Osteocyte (in vitro differentiated cells): ENCODE measurements at places on chromosomes 16 and 17. TPM values are rescaled to one million over a fixed set of nuclear protein-coding genes. Genes with fewer than 3 reads are reported as not detected.
A peak's percentile ranks its signal among the peaks of the same experiment; 100 is the strongest.

GRCh38 chr16:67356396-67356795 lies 29.8 kb downstream of the LRRC36 start:
- no peak for DNase-seq

DNA sequence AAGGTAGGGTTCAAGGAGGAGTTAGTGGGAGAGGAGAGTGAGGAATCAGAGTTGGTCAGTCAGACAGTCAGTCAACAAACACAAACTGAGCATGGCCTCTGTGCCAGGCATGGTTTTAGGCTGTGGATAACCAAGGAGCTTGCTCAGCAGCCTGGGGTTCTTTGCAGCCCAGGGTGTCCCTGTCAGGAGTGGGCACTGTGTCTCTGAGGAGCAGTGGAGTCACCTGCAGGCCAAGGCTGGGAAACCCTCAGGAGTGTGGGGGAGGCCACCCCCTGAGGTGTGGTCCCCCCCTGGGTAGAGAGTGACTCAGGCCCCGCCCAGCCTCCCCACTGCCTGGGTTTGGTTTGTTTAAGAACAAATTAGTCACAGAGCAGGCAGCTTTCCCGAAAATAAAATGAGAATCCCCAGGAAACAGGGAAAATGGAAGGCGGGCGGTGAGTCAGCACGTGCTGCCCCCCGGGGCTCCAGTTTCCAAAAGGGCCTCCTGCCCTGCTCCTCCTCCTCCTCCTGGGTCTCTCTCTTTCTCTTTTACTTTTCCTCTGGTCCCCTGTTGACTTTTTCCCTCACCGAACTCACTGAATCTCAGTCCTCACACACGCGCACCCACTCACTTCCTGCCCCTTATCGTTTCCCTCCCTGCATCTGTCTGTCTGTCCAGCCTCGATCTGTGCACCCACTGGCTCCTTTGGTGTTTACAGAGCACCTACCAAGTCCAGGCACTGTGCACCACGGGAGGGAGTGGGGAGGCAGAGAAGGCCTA lies 44.3 kb downstream of the SOCS3 start:
- DNase-seq: peak; percentile 88

- DNase-seq: no peak
Measured at GRCh38 chr16:72404299-72404698, 232.3 kb upstream of the PMFBP1 start.

GRCh38 chr17:36602924-36603384 lies 1.6 kb downstream of the MRM1 start:
- no peak for DNase-seq

- DNase-seq: no peak
Measured at GRCh38 chr17:81716674-81716996, 4.6 kb downstream of the SLC25A10 start.

- peak; percentile 80 for DNase-seq
Measured at GRCh38 chr16:22634954-22635353, 124.3 kb downstream of the NPIPB5 start.

DNA sequence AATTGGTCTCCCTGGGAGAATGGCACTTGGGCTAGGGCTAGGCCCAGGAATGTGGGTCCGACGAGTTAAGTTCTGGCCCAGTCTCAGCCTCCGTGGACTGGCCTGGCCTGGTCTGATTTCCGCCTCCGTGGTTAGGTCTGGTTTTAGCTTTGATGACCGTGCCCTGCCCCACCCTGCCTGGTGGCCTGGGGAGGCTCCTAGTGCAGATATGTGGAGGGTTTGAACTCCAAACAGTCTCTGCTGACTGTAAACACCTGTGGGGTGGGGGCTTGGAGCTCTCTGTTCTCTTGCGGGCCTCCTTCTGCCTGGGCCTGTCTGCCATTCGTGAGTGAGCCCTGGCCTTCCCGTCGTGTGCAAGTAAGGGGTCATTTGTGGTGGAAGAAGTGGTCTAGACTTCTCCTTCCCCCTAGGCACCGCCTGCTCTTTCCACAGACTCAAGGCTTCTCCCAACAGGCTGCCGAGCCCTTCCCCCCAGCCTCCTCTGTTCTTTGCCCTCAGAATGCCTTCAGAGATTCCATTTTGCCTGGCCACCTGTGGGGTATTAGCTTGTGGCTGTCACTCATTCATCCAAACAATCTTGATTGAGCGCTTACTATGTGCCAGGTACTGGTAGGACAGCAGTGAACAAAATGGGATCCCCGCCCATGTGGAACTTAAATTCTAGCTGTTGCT lies 1.6 kb downstream of the ATP6V0C start:
- DNase-seq: no peak

- DNase-seq: no peak
Measured at GRCh38 chr16:1331712-1332617, 1.5 kb upstream of the BAIAP3 start.

GRCh38 chr16:80296034-80296433 lies 244.8 kb upstream of the DYNLRB2 start:
- no peak for DNase-seq

DNA sequence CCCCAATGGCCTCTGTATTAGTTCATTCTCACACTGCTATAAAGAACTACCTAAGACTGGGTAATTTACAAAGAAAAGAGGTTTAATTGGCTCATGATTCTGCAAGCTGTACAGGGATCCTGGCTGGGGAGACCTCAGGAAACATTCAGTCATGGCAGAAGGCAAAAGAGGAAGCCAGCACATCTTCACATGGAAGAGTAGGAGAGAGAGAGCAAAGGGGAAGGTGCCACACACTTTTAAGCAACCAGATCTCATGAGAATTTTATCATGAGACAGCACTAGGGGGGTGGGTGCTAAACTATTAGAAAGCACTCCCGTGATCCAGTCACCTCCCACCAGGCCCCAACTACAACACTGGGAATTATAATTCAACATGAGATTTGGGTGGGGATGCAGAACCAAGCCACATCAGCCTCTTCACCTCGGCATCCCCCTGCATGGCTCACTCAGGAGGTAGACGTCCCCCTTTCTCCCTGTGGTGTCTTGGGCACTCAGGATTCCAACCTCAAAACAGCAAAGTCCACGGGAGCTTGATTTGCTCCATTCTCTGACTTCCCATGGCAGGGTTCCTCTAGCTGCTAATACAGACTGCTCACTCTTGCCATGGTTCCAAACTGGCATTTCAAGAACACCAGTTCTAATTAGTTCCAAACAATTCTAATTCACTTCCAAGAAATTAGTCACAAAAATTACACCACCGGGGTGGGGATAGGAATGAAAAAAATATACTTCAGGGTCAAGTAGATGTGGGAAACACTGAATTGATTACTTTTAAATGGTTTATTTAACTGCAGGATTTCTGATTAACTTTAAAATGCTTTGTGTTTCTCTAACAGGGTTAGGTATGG lies 203.8 kb upstream of the HSBP1 start:
- peak; percentile 36 for DNase-seq

- DNase-seq: no peak
Measured at GRCh38 chr17:66930933-66931332, 33.6 kb upstream of the CACNG4 start.

- no peak for DNase-seq
Measured at GRCh38 chr17:46163316-46163715, 29.9 kb downstream of the KANSL1 start.

GRCh38 chr16:30472328-30472942 lies at the start of gene ITGAL:
Gene ITGAL (plus strand): TSS chr16:30472742. CDS start chr16:30472838, 96 bp downstream.
- DNase-seq: no peak

- no peak for DNase-seq
Measured at GRCh38 chr16:67165121-67166078, 855 bp downstream of the HSF4 start.

DNA sequence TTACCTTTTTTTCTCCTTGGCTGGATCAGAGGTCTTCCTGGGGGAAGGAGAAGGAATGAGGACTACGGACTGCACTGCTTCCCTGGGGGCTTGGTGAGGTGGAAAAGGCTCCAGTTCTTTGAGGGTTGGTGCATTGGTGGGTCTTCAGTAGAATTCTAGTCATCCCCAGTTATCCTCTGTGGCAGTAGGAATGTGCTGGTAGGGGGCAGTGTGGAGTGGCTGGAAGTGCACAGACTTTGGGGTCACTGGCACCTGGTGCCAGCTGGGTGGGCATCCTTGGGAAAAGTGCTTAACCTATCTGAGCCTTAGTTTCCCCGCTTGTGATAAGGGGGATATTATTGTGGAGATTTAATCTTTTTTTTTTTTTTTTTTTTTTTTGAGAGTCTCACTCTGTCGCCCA lies 6.3 kb downstream of the TAC4 start:
- no peak for DNase-seq

GRCh38 chr17:32486701-32487472 lies at the start of gene CDK5R1:
Gene CDK5R1 (plus strand): TSS chr17:32486993. CDS start chr17:32487621, 628 bp downstream.
- DNase-seq: peak; percentile 90

- DNase-seq: no peak
Measured at GRCh38 chr17:28405632-28406472, at the start of gene SLC46A1. Gene SLC46A1 (minus strand): TSS chr17:28406212. CDS start chr17:28406114, 98 bp downstream.

DNA sequence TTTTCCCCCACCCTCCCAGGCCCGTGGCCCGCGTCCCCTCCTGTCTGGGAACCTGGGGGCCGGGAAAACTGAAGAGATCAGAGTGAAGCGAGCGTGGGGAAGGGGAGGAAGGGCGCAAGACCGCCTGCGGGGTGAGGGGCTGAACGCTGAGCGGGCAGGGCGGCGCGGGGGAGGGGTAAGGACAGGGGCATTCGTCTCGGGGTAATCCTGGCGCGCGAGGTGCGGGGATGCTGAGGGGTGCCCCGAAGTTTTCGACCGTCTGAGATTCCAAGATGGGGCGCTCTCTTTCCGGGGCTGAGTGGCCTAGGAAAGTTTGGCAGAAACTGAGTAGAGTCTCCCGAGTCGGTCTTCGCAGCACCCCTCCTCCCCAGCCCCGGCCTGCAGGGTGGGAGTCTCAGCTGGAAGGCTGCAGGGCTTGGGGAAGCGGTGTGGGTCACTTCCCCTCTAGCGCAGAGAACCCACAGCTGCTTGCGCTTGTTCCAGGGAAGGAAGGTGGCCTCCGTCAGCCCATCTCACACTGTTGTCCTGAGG lies 555 bp downstream of the TTYH2 start:
- DNase-seq: no peak

DNA sequence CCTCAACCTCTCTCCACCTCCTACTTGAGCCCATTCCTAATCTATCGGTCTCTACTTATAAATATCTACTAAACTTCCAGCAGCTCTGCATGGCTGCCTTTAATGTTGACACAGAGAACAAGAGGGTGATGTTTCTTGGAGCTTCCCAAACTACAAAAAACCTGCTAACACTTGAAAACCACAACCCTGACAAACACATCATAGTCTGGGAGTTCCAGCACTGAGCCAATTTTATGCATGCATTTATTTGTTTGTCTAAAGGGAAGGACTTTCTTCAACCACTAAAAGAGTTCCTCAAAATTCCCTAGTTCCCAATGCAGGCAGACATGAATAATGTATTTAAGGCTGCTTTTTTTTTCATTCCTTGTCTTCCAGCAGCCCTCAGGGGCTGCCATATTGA lies 331.8 kb upstream of the XYLT1 start:
- DNase-seq: no peak

GRCh38 chr17:8060274-8060673 lies 21.4 kb downstream of the ALOX15B start:
- no peak for DNase-seq

GRCh38 chr16:22265351-22265750 lies 31.9 kb upstream of the POLR3E start:
- DNase-seq: no peak

GRCh38 chr16:81335669-81336068 lies 20.9 kb downstream of the GAN start:
- DNase-seq: no peak

DNA sequence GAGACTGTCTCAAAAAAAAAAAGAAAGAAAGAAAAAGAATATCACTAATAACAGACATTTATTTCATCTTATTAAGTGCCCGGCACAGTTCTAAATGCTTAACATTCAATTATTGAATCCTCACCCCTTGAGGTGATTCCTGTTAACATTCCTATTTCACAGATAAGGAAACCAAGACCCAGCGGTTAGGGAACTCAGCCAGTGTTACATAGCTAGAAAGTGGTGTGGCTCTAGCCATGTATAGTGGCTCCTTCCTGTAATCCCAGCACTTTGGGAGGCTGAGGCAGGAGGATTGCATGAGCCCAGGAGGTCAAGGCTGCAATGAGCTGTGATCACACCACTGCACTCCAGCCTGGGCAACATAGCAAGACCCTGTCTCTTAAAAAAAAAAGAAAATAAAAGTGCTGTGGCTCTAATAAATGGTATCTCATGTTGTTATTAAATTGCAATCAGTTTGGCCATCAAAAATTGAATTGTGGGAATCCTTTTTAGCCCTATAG lies 28.1 kb downstream of the ZNRF1 start:
- DNase-seq: no peak

DNA sequence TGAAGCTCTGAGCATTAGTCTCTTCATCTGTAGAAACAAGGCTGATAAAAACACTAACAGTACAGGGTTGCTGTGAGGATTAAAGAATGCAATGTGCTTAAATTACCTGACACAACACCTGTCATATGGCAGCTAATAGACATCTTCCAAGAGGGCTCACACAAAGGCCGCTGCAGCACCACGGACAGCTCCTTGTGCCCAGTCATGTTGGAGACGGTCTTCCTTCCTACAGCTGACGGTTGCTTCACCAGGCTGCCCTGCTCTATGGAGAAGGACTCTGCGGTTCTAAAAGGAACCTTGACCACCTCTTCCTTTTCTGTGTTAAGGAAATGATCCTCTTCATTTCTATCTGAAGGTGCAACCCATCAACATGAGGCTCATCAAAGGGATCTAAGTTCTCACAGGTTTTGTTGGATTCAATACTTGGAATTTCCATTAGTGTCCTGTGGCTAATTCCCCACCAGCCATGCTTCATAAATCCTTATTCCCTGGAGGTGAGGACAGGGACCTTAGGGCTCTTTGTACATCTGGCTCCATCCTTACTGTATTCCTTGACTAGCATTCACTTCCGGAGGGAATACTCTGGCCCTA lies 138.9 kb upstream of the CES5A start:
- DNase-seq: no peak

Gene KCTD11
- total RNA-seq: 12.7 and 13.3 TPM in 2 replicates

Gene ABCC11
- total RNA-seq: 0.13 and 0.48 TPM in 2 replicates

Gene CDRT15
- total RNA-seq: not detected in 2 replicates

Gene TM4SF5
- total RNA-seq: not detected in 2 replicates

Gene EPN3
- not detected in 2 replicates for total RNA-seq

Gene SPATA22
- total RNA-seq: not detected in 2 replicates

Gene C1QL1
- total RNA-seq: 1.2 and 1.4 TPM in 2 replicates

Gene HS3ST2
- not detected in 2 replicates for total RNA-seq

Gene CLDN6
- total RNA-seq: 0.32 TPM in 1 of 2 replicates, not detected in the other

Gene LHX1
- not detected in 2 replicates for total RNA-seq

Gene GPR142
- total RNA-seq: not detected in 2 replicates

Gene BIRC5
- total RNA-seq: 11.9 and 12.3 TPM in 2 replicates

Gene HEATR9
- not detected in 2 replicates for total RNA-seq

Gene FA2H
- total RNA-seq: not detected in 2 replicates

Gene STH
- not detected in 2 replicates for total RNA-seq
